ENCODE measurements at places on chromosomes 1 and 21. TPM values are rescaled to one million over a fixed set of nuclear protein-coding genes. Genes with fewer than 3 reads are reported as not detected.

Gene LCE1C
- not detected for total RNA-seq

Gene IVL
- 0.24 TPM for total RNA-seq

Gene NIPAL3
- total RNA-seq = 38.0 TPM

Gene RAB7B
- total RNA-seq = 9.1 TPM

Gene B4GALT2
- 17.3 TPM for total RNA-seq

Gene FMO5
- 106 TPM for total RNA-seq

Gene STPG1
- 13.1 TPM for total RNA-seq

Gene ATP1A2
- total RNA-seq = 4.5 TPM

Gene KRTAP10-11
- total RNA-seq = not detected

Gene KCNN3
- total RNA-seq = 4.4 TPM

GRCh38 chr1:5109633-5110032, 455.2 kb downstream of the AJAP1 start:
- DNase-seq = no peak

GRCh38 chr21:29520171-29520570, 221.4 kb downstream of the BACH1 start:
- DNase-seq = no peak

GRCh38 chr1:79902418-79902817, 895.9 kb upstream of the ADGRL4 start:
- no peak for DNase-seq

DNA sequence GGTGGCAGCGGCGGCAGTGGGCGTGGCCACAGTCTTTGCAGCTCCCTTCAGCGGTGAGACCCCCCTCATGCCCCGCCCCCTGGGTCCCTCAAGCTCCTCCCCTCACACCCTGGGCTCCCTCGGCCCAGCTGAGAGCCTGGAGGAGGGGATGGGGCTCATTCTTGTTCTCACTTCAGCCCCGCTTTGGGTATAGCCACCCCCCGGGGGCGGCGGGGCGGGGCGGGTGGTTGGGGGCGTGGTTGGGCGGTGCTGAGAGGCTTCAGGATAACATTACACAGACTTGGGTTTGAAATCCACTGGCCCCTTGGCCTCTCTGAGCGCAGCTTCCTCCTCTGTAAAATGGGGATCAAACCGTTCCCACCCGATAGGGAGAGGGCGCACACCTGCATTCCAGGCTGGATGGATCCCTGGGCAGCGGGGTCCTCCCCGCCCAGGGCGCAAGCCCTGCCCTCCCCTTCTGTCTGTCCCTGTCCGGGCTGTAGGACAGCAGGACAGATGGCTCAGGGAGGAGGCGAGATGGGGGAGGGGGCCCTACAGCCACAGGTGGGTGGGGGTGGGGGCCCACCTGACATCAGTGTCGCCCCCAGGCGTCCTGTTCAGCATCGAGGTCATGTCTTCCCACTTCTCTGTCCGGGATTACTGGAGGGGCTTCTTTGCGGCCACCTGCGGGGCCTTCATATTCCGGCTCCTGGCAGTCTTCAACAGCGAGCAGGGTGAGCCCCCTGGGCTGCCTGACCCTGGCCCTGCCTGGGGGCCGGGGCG, 5.1 kb downstream of the CLCNKA start:
- DNase-seq = no peak

DNA sequence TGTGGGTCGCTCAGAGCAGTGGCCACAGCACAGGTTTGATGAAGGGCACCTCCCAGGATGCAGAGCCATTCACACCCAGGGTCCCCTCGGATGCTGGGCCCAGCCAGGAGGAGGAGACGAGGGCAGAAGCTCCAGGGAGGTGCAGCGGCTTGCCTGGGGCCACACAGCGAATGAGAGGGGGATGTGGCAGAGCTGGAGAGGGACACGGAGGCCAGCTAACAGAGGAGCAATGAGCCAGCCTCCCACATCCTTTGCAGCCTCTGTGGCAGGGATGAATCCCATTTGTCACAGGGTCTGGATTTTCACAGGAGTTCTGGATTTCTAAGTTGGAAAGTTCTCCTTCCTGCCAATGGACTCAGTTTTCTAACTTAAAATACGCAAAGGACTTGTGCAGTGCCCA, 35.9 kb downstream of the CHD5 start:
- no peak for DNase-seq

DNA sequence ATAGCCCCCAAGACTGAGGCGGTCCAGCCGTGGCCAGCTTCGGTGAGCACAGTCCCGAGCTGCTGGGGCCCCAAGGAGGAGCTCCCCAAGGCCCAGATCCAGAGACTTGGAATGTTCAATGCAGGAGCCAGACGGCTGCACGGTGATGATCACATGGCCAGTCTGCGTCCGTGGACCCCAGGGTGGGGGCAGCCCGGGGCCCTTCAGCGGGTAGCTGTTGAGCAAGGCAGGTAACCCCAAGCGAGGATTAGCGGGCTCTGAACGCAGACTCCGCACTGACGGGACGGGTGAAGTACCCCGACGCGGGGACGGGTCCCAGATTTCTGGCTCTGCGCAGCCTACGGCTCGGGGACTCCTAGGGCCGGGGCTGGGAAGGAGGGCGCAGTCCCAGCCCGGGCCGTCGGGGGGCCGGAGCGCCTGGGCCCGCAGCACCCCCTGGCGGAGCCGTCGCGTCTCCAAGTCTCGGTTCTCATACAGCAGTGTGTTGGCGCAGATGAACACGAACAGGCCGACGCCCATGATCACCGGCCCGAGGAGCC, 2.7 kb downstream of the TMEM200B start:
- peak; percentile 63 for DNase-seq

- peak; percentile 71 for DNase-seq
These were observed 1.2 kb downstream of the ITPKB start for GRCh38 chr1:226737819-226738420.

- DNase-seq = peak; percentile 65
These were observed 649 bp downstream of the AHDC1 start for GRCh38 chr1:27603309-27603680.

DNA sequence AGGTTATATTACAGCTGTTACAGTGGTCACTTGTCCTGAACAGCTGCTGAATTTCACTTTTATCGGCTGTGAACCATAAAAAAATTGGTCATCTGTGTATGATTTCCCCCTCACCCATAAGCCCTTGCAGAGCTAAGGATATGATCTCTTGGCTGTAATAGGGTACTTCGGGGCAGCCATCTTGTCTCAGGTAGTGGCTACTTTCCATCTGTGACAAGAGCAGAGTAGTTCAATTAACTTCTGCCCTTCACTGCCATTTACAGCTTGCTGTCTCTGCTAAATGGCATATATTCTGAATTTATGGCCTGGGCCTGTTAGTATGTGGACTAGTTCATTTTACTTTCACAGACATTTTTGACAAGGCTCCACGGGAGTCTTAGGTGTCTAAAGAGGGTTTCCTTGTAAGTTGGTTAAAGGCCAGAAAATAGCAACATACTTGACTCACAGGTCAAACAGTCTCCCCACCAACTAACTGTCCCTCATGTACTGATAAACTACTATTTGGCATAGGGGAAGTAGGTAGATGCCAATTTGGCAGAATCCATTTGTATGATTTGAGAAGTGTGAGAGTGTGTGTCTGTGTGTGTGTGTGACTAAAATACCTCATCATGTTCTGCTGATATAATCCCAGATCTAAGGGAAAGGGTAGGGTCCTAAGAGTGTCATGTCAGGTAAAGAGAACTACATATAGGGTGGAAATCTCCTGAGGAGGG, 151.6 kb downstream of the KCTD3 start:
- no peak for DNase-seq

- no peak for DNase-seq
These were observed 58.5 kb downstream of the SERBP1 start for GRCh38 chr1:67371681-67372080.

DNA sequence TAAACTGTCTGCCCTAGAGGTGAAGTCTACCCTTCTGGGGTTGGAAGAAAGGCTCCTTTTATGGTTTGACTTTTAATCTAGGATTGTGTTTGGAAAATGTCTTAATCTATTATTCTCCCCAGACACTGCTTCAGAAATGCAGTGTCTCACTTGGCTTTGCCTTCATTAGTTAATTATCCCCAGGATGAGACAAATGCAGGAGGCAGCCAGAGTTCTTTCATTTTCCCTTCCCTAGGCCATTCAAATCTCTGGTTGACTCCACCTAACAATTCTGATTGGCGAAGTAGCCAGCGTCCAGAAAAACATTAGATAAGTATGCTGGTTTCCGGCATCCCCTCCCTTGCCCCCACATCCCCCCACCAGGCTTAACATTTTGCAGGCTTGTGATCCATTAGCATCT, 325.8 kb upstream of the PBX1 start:
- no peak for DNase-seq

DNA sequence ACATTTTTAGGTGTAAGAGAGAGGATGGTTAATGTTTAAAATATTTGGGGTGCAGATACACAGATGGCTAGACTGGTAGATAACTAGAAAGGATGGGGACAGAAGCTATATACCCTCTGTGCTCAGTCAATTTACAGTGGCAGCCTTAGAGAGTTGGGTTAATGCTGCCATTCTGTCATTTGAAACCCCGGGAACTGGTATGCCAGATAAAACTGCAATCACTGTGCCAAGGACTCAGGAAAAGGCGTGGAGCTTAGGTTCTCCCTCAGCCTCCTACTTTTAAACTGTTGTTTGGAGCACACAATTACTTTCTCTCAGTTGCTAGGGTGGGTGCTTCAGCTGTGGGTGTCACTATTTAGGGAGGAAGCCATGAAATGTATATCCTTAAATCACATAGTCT, 90.0 kb upstream of the HNRNPU start:
- DNase-seq = no peak

- DNase-seq = no peak
These were observed 332.3 kb downstream of the COL11A1 start for GRCh38 chr1:102776071-102776470.

DNA sequence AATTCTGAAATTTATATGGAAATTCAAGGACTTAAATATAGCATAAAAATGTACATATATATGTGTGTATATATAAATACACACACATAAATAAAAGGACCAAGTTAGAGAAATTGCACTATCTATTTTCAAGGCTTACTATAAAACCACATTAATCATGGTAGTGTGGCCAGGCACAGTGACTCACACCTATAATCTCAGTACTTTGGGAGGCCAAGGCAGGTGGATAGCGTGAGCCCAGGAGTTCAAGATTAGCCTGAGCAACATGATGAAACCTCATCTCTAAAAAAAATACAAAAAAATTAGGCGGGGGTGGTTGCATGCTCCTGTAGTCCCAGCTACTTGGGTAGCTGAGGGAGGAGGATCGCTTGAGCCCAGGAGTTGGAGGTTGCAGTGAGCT, 171.4 kb upstream of the GORAB start:
- DNase-seq = no peak

DNA sequence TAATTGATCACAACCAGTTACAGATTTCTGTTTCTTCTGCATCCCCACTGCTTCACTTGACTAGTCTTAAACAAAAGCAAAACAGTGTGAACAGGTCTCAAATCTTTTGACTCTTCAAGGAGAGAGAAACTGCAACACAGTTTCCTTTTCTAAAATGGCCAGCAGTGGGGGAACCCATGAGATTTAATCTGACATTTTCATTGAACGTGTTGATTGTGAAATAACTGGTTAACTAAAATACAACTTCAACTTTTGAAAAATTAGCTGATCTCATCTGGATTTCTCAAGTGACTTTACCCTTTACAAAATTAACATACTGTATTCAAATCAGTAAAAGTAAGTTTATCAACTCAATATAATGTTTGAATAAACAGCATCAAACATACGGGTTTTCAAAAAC, 143.0 kb downstream of the HFM1 start:
- no peak for DNase-seq

DNA sequence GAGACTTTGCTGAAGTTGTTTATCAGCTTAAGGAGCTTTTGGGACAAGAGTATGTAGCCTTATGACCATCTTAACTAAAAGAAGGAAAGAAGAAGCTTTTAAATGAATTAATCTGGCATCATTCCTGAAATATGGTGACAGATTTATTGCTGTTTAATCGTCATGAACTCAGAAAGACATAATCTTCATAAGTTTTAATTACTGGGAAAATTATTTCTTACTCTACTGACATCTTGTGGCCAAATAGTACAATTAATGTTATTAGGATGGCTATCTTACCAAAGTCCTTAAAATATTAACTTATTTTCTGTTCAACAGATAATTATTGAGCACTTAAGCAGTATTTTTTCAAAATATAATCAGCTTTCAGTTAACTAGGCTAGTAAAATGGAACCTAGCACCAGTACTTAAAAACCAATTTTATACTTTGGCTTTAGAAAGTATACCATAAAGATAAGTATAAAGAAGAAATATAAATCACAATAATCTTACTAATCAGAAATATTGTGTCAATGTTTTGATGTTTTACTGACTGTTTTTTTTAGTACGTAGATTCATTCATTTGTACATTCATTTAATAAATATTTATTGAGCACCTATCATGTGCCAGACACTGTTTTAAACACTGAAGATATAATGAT, 34.7 kb upstream of the GPR25 start:
- DNase-seq = no peak

DNA sequence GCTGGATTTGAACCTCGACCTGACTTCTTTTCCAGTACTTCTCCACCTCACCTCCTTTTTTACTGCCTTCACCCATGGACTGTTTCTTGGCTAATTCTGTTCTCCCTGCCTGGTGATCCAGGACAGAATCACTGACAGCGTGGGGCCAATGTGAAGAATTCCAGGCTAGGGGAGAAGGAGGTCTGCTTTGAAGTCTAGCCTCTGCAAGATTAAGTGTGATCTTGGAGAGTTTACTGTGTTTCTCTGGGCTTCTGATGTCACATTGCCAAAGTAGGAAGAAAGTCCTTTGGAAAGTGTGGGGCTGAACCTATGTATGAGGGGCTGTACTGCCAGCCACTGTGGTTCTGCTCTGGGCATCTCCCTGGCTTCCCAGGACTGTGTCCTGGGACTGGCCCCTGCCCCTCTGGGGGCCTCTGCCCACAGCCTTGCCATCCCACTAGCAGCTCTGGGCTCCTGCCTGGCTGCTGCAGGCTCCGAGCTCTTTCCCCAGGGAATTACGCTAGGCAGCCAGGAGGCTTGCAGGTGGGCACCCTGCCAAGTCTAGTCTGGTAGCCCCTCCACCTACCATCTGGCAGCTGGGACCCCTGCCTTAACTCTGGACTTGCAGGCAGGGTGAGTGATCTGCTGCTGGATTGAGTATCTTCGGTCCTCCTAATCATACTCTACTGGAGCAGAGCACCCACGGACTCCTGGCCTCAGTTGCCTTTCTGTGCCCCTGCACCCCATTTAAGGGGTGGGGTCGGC, 52.2 kb downstream of the YARS1 start:
- peak; percentile 32 for DNase-seq

DNA sequence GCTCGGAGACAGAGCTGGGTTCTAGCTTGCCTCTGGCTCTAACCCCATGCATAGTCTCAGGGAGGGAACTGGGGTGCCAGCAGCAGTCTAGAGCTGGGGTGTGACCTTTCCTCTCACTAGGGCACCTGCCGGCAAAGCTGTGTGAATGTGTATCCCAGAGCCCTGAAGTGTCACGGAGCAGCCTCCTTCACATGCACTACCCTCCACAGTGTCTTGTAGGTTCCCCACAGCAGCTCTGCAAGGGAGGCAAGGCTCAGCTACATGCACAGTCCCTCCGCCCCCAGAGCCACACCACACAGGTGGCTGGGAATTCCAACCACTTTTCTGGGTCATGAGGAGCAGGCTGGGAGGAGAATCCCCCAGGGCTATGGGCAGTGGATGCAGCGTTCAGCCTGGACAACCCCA, 7.7 kb upstream of the HPCA start:
- DNase-seq = no peak
